ENCODE measurements at places on chromosomes 13 and 19. TPM values are rescaled to one million over a fixed set of nuclear protein-coding genes. Genes with fewer than 3 reads are reported as not detected.

ZNF99 gene
- not detected for polyA plus RNA-seq

GRCh38 chr19:18513868-18514267 lies 8.0 kb downstream of the ELL start:
- DNase-seq, result no peak

MAP4K1 gene
- polyA plus RNA-seq, result 19.8 TPM

SPACA6 gene
- polyA plus RNA-seq, result 2.4 TPM

RFPL4AL1 gene
- 1.3 TPM for polyA plus RNA-seq

GRCh38 chr19:4390017-4390566 lies 10.3 kb downstream of the SH3GL1 start:
- DNase-seq, result no peak

- DNase-seq, result peak; percentile 91
These were observed 89.7 kb downstream of the RAB20 start for GRCh38 chr13:110471833-110472162.

FPR1 gene
- 321 TPM for polyA plus RNA-seq

GRCh38 chr19:5806905-5807304 lies 2.0 kb downstream of the NRTN start:
- DNase-seq, result no peak

DNA sequence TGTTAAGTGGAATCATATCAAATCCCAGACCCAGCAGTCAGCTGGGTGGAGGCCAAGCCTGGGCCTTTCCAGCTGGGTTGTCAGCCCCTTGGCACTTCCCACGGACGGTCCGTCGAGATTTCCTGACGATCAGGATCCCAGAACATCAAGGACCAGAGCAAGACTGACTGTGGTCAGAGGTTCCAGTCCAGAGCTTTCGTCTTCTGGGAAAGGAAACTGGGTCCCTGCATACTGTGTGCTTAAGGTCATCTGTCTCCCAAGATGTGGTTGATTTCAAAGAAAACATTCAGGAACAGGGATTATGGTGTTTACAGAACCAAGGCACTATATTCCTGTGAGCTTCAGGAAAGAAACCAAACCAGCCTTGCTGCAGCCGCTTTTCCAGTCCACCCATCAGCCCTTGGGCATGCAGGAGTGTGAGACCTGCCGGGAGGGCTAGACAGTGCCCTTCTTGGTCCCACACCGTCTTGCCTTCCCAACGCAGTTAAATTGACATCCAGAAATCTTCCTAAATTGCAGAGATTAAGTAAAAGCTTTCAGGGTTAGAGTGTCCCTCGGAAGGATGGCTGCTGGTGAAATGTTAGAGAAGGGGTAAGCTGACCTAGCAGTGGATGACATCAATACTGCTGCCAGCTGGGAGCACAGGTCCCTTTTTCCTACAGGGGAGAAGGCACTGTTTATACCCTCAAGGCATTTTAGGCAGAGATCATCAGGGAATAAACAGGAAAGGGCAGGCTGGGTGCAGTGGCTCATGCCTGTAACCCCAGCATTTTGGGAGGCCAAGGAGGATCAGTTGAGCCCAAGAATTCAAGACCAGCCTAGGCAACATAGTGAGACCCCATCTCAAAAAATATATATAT lies 5.0 kb upstream of the C19orf33 start:
- no peak for DNase-seq

DNA sequence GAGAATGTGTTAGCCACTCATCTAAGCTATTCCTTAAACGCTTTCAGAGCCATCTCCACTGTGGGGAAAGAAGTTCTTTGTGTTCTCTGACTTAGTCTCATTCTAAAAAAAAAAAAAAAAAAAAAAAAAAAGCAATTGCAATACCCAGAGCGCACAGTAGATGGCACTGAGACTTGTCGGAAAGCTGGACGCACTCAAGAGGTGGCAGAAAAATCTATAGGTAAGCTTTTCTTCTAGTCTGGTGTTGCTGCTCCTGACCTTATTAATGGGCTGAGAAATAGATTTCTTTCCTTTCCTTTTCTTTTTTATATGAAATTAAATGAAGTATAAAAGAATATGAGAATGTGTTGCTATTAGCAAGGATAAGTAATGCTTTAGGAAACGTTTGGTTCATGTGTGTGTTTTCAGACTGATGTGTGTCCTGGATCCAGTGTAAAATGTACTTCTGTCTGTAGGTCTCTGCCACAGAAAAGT lies 4.7 kb upstream of the GJB2 start:
- DNase-seq, result peak; percentile 53

DNA sequence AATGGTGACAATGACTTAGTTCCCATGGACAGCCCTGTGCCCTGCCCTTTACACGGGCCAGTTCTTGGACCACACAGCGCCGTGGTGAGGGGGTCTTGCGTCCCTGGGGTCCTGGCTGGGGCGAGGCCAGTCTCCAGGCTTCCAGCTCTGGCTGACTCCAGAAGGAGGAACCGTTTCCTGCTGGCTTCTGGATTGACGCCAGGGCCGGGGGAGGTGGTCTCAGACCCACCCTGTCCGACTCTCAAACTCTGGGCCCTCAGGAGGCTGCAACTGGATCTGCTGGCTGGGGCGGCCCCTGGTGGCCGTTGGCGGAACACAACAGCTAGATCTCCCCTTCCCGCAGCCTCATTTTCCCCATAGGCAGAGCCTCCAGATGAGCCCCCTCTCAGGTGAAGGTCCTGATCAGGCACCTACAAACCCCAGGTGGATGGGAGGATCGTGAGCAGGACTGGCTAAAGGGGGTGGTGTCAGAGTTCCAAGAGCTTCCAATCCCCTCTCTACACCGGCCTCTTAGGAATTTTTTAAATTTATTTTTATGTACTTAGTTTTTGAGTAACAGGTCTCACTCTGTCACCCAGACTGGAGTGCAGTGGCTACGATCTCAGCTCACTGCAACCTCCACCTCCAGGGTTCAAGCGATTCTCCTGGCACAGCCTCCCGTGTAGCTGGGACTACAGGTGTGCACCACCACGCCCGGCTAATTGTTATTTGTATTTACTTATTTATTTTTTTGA lies 8.0 kb downstream of the CCDC194 start:
- DNase-seq, result peak; percentile 61

DNA sequence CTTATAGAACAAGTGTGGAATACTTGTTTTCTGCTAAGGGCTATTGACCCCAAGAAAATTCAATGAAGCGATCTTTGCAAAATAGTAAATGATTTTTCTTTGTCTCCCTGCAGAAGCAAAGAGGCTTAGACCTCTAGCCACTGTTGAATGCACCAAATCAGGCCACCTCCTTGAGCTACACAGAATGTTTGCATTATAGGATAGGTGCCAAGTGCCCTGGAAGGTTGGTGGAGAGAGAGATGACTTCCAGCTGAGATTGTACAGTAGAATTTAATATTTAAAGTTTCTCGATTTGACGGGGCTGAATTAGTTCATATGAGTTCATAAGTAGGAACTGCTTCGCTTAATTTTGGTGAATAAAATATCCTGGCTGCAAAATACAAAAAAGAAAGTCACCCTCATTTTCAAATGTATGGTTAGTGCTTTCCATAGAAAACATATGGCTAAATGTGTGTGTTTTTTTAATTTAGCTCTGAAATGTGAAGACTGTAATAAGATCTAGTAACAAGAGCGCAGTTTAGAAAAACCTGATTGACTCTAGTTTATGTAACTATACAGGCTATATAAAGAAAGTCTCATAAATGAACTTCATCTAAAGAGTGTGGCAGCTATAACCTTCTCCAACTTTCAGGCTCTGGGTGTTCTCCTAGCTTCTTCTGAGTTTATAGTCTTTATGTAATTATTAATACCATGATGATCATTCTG lies 41.6 kb downstream of the LRCH1 start:
- no peak for DNase-seq

DNA sequence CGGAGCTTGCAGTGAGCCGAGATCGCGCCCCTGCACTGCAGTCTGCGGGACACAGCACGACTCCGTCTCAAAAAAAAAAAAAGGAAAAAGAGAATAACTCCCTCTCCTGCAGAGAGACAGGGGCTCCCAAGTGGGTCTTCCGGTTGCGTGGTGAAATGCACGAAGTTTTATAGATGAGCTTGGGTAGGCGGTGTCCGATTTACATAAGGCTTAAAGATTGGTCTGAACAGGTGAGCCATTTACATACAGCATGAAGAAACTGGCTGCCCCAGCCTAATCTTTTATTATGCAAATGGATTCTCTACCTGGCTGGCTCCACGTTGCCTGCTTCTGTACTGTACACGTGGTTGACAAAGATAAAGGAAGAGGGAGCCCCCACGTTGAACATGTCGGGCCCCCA lies 19.5 kb downstream of the ADGRE2 start:
- no peak for DNase-seq

Data from CD14-positive monocyte (primary cell).